Karpas-422 (cell line): ENCODE measurements at places on chromosomes 5 and 9. TPM values are rescaled to one million over a fixed set of nuclear protein-coding genes. Genes with fewer than 3 reads are reported as not detected.
A peak's percentile ranks its signal among the peaks of the same experiment; 100 is the strongest.

The BNC2 gene
- total RNA-seq: not detected in 2 replicates

DNA sequence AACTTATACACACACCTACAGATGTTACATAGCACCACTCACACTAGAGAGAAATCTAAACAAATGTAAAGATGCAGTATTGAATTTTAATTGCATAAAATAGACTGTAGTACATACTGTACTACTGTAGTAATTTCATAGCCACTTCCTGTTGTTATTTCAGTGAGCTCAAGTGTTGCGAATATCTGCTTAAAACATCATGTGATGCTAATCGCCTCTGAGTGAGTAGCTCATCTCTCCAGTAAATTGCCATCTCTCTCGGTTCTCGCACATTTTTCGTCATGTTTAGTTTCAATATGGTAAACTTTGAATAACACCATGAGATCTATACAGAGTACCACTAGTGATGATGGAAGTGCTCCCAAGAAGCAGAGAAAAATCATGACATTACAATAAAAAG is 22.0 kb upstream of the ARHGEF28 start:
- DNase-seq: no peak

GRCh38 chr5:174491265-174491664 is 233.1 kb upstream of the MSX2 start:
- no peak for DNase-seq

DNA sequence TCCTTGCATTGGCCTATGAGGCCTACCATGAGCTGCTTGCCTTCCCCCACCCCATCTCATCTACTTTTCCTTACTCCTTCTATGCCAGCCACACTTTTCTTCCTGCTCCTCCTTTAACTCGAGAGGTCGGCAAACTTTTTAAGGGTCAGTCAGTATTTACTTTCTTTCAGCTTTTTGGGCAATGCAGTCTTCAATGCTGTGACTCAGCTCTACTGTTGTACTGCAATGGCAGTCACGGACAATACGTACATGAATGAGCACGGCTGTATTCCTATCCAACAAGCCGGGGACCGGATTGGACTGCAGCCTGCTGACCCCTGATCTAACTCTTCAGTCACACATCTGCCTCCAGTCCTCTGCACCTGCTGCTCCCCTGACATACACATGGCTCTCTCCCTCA is 602 bp upstream of the ACTL7A start:
- no peak for DNase-seq

DNA sequence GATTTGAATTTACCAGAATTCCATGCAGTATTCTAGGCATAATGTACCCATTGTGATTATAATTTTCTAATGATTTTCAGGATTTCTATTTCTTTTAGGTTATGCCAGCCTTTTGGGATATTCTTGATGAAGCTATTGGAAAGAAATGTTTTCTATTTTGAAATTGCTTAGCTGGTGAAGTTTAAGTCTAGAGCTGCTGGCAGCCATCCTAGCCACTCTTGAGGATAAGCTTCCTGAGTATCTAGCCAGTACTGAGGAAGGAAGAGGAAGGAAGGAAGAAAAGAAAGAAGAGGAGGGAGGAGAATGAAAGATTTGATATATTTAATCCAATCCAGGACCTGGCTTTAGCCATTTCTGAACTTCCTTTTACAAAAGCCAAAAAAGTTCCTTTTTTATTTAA is 142.1 kb upstream of the DAB2 start:
- DNase-seq: no peak

DNA sequence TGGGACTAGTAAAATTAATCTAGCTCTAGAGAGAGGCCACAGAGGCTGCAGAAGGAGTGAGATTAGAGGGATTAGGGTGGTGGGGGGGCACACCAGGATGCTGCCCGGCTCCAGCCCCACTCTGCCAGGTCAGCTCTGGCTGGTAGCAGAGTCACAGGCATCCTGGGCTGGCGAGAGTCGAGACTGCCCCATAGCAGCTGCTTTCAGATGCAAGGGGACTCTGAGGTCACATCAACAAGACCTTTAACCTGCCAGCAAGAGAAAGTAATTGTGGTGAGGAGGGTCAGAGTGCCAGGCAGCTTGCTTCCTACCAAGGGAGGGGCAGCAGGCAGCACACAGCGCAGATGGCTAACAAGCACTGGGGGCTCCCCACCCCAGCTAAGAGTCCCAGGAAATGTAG is 7.5 kb downstream of the EPB41L4B start:
- DNase-seq: no peak

GRCh38 chr5:172855597-172856292 is 21.7 kb downstream of the ERGIC1 start:
- DNase-seq: no peak

DNA sequence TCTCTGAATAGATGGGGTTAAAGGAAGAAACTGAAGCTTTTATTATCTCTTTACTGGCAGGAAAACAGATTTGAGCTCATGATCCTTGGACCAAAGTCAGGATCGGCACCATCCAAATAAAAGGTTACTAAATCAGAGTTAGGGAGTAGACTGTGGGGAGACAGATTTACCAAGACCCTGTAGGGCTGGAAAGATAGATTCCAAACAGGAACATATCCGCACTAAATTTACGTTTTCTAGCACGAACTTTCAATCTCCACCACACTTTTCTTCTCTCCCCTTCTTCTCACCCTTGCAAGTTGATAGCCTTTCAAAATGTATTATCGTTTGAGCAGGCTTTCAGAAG is 120.0 kb upstream of the HMHB1 start:
- DNase-seq: no peak

The ADAMTS19 gene
- total RNA-seq: 2.5 and 3.1 TPM in 2 replicates

GRCh38 chr9:91214086-91214485 is 147.6 kb downstream of the AUH start:
- no peak for DNase-seq

The FBP2 gene
- total RNA-seq: not detected in 2 replicates

DNA sequence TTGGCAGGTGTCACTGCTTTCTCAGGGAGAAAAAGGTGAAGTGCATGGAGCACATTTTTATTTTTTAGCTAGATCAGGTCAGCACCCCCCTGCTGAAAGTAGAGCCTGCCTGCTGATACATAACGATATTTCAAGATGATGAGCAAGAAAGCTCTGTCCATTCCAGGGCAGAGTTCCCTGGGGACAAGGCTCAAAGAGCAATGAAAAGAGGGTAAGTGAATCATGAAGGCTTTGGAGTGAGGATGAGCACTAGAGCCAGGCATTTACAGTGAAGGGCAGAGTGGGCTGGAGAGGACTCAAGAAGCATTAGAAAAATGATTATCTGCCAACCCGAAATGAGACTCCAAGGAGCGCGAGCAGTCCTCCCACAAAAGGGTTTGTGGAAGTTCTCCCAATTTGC is 345.7 kb downstream of the TLE4 start:
- no peak for DNase-seq

The CA9 gene
- total RNA-seq: 26.8 and 35.2 TPM in 2 replicates

DNA sequence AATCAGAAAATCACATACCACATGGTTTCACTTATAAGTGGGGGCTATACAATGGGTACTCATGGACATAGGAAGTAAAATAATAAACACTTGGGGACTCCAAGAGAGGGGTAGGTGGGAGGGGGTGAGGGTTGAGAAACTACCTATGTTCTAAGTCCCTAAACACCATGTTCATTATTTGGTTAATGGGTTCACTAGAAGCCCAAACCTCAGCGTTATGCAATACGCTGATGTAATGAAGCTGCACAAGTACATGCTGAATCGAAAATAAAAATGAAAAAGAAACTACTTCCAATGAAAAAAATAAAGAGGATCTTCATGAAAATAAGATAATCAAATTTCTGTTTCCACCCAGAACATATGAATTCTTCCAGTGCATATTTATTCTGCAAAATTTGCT is 208.5 kb downstream of the TMEM161B start:
- no peak for DNase-seq

GRCh38 chr9:76987594-76988200 is 31.8 kb upstream of the FOXB2 start:
- peak; percentile 77 for DNase-seq

GRCh38 chr5:99054972-99055371 is 126.2 kb upstream of the CHD1 start:
- no peak for DNase-seq

DNA sequence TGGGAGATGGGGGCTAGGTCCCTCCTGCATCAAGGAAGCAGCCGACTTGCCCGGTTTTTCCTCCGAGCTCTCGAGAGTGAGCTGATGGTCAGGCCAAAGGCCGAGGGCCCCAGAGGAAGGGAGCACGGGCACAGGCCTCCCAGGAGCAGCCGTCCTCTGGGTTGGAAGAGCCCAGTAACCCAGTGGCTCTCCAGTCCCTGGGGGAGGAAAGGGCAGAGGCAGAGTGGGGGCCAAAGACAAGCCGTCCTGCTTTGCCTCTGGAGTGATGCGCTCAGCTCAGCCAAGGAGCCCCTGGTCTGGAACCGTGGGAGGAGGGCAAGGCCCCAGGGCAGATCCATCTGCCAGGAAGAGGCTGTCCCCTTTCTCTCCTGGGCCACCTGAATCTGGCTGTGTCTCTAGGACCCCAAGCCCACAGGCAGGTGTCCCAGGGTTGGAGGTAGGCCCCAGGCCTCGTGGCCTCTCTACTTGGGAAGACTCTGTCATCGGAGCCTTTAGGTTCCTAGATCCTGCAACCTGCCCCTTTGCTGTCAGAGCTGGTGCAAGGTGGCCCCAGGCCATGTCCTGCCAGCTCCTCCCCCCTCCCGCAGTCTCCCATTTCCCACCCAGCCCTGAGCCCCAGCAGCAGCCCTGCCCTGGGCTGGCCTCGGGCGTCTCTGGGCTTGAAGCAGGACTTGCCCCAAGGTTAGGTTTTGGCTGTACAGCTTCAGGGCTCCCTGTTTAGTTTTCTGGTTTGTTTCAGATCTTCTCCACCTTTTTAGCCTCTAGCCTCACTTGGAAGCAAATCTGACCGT is 224.1 kb downstream of the CACNA1B start:
- no peak for DNase-seq

GRCh38 chr9:136546697-136547501 is 1.1 kb upstream of the NOTCH1 start:
- DNase-seq: peak; percentile 56

The PDGFRB gene
- total RNA-seq: not detected in 2 replicates

GRCh38 chr5:95835682-95836385 is 13.3 kb upstream of the GLRX start:
- DNase-seq: peak; percentile 28

- no peak for DNase-seq
Observed at GRCh38 chr5:120240706-120241105, 223.4 kb upstream of the PRR16 start.

GRCh38 chr9:133059623-133060022 is 2.2 kb upstream of the CEL start:
- no peak for DNase-seq

The MARCHF11 gene
- total RNA-seq: not detected in 2 replicates

- no peak for DNase-seq
Observed at GRCh38 chr5:57727591-57727990, 245.0 kb upstream of the ACTBL2 start.

The IL5 gene
- total RNA-seq: not detected in 2 replicates

The HNRNPH1 gene
- total RNA-seq: 484 and 580 TPM in 2 replicates

DNA sequence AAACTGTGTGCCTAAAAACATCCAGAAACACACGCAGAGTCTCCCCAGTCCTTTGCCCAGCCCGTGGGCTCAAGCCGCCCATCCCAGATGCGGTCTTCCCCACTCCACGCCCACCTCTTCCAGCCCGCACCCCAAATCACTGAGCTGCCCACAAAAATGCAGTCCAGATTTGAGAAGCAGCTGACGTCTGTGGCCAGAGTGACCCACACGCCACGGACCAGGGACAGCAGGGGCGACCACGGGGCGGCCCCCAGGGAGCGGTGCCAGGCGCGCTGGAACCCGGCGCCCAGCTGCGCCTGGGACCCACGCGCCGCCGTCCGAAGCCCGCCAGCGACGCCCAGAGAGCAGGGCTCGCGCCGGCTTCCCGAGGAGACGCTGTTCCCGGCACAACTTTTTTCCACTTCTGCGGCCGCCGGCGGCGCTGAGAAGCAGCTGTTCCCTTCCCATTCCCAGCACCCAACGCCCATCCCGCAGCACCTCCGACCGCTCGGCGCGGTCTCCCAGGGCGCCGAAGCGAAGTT is 674 bp downstream of the LHFPL2 start:
- no peak for DNase-seq

- no peak for DNase-seq
Observed at GRCh38 chr5:110255194-110255593, 471.3 kb downstream of the TMEM232 start.
